ENCODE measurements at places on chromosomes 1 and 21. TPM values are rescaled to one million over a fixed set of nuclear protein-coding genes. Genes with fewer than 3 reads are reported as not detected.

DNA sequence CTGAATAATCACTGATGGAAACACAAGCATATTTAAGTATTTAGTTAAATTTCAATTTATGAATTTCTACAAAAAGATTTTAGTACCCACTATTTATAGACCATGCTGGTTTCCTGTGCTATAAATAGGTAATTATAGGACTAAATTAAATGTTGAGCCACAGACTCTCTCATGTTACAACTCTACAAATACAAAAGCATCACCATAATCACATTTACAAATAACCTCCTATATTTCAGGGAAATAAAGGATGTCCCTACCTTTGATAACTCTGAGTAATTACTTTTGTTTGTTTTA is 32.6 kb upstream of the CCDC190 start:
- DNase-seq, result no peak
- no peaks in the 10 kb centered on the region for H3K4me1 ChIP-seq
- no peaks in the 10 kb centered on the region for H3K36me3 ChIP-seq
- no peak overlapping the region for H3K4me3 ChIP-seq
- H3K27me3 ChIP-seq, result no peaks in the 10 kb centered on the region
- no peak overlapping the region for H3K27ac ChIP-seq

DNA sequence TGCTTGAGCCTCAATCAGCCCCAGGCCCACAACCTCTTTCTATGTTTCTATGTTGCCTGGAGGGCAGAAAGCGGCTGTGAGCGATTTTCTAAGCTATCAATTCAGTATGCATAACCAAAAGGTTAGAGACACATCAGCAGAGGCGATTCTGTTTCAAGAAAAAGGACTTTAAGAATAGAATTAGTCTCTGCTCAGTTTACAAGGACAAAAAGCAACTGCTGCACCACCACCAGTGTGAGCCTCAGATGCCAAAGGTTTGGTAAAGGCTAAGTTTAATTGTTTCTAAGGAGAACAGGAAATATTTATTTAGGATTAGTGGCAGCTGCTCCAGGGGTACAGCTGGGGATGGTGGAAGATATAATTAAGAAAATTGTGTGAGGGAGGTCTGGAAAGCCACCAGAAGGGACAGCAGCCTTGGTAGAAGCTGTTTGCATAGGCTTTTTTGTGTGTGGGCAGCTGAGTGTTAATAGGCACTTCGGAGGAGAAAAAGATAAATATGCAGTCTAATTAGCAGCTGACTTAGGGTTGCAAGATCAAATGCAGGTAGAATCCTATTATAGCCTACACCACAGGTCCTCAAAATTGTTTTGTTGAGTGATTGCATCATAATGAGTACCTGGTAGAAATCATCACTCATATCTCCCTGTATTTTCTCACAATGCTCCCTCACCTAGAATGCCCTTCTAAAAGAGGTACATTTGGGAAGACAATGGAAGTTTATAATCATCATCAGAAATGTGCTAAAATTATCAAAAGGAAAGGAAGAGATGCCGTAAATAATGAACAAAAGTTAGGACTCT is 35.8 kb downstream of the ZC3H11B start:
- H3K27ac ChIP-seq, result no peak overlapping the region
- no peak overlapping the region for H3K4me3 ChIP-seq
- H3K4me1 ChIP-seq, result peaks cover 28% of the 10 kb centered on the region
- no peaks in the 10 kb centered on the region for H3K36me3 ChIP-seq

DNA sequence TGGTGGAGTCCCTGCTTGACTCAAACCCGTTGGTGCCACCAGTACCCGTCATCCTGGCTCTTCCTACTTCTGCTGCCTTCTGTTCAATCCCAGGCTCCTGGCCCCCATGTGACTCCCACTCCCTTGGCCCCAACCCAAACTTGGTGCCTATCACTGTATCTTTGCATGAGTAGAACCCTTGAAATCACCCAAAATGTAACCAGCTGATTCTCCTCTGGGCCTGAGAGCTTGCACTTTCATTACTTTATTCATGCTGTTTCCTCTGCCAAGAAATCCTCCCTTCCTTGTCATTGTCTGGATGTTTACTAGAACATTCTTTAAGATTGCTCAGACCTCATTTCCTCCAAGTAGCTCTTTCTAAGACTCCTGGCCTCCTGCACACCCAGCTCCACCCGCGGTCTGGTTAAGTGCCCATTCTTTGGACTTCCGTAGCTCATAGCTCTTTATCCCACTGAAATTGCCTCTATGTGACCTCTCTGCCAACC is 15.7 kb downstream of the PTAFR start:
- H3K4me1 ChIP-seq, result peaks cover 8% of the 10 kb centered on the region
- no peak overlapping the region for H3K4me3 ChIP-seq
- peak overlapping the region; percentile 55 for H3K27ac ChIP-seq
- peak; percentile 63 for DNase-seq
- H3K36me3 ChIP-seq, result no peaks in the 10 kb centered on the region

DNA sequence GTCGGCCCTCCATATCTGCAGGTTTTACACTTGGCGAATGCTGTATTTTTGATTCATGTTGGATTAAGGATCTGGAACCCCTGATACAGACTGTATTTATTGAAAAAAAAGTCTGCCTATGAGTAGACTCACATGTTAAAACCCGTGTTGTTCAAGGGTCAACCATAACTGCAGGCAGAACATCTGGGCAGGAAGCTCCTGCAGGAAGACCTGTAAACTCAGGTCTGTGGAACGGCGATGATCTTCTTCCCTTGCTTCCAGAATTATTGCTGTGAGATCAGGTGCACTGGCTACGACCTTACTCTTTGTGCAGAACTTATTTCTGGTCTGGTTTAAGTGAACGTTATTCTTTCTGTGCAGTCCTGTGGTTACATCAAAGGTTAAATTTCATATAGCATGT is 96.6 kb downstream of the DISC1 start:
- no peak overlapping the region for H3K4me3 ChIP-seq
- H3K36me3 ChIP-seq, result no peaks in the 10 kb centered on the region
- H3K4me1 ChIP-seq, result peaks cover 12% of the 10 kb centered on the region

- no peaks in the 10 kb centered on the region for H3K36me3 ChIP-seq
- no peak overlapping the region for H3K4me3 ChIP-seq
- peaks cover 6% of the 10 kb centered on the region for H3K4me1 ChIP-seq
- DNase-seq, result peak; percentile 44
These were observed 45.8 kb upstream of the RC3H1 start for GRCh38 chr1:174068000-174068399.

SLFNL1 gene
- total RNA-seq, result 0.22 TPM

PGM1 gene
- 132 TPM for total RNA-seq

AMY1B gene
- not detected for total RNA-seq

Measured in PC-3 (cell line).